CD4-positive, alpha-beta T cell treated with Interleukin-17A for 1 hour (primary cell): ENCODE measurements at places on chromosomes 2 and 18.

- DNase-seq: no peak
Observed at GRCh38 chr2:148251993-148252392, 231.1 kb downstream of the MBD5 start.

GRCh38 chr2:196187898-196188458, 16.6 kb upstream of the STK17B start:
- no peak for DNase-seq

DNA sequence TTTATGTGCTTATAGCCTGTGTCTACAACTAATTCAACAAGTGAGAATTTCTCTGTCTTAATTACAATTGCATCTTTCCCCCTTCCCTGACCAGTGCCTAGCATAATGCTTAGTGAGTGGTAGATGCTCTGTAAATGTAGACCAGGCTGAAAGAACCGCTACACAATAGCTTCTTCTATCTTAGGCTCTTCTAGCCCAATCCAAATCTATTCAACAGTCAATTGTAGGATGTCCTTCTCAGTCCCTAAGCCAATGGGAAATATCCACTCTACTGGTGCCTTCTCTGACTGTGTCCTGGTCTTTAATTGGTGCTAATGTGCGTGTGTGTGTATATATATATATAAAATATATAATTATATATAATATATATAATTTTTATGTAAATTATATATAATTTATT, 34.1 kb upstream of the GCC2 start:
- DNase-seq: no peak

GRCh38 chr2:206275312-206276055, 1.0 kb downstream of the ZDBF2 start:
- DNase-seq: peak; percentile 42

DNA sequence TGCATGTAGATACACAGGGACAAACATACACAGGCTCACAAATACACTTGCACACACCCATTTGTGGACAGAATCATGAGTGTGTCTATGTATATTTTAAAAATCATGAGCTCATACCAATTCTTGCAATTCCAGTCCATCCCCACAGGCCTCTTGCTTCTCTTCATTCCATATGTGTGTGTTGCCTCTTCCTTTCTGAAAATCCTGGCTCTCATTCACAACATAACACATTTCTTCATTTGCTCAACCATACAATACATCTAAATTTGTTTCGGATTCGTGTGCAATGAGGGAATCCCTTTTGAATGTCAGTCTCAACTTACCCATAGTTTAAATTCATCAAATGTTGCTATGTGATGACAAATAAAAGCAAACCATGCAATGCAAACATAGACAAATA, 51.4 kb downstream of the GNAL start:
- no peak for DNase-seq

DNA sequence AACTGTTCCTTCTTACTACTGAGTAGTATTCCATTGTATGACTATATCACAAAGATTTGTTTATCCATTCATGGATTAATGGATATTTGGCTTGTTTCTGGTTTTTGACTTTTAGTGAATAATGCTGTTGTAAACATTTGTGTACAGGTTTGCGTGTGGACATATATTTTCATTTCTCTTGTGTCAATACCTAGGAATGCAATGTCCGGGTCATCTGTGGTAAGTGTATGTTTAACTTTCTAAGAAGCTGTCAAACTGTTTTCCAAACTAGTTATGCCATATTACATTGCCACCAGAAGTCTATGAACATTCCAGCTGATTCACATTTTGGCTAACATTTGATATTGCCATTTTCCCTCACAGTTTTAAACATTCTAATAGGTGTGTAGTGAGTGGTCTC, 29.1 kb upstream of the SLC16A14 start:
- DNase-seq: no peak

DNA sequence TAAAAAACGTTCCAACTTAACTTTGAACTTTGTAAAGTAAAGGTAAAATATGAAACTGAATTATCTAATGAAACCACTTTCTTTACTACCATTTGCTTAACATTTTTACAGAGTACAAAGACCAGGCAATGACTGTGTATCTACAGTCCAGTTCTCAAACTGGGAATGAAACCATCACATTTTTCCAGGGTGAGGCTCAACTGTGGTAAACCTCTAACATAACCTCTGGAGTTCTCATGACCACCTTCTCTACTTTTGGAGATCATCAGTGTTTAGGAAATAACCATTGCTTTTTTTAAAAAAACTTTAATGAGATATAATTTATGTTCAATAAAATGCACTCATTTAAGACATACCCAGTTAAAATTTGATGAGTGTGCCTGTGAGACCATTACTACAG, 223.5 kb downstream of the RNF152 start:
- no peak for DNase-seq

DNA sequence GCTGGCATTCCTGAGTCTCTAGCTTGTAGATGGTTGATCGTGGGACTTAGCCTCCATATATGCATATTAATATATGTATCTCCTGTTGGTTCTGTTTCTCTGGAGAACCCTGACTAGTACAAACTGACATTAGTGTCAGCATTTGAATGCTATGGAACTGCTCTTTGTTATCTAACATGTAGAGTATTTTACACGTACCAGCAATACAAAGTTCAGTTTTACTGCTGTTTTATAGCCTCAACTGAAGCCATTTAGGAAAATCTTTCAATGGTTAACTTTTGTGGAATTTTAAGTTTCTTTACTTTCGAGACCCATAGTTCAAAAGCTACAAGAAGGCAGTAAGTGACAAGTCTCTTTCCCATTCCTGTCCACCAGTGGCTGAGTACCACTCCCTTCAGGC, 418.4 kb downstream of the NUP35 start:
- no peak for DNase-seq

GRCh38 chr2:119910566-119910965, 102.3 kb upstream of the EPB41L5 start:
- no peak for DNase-seq

DNA sequence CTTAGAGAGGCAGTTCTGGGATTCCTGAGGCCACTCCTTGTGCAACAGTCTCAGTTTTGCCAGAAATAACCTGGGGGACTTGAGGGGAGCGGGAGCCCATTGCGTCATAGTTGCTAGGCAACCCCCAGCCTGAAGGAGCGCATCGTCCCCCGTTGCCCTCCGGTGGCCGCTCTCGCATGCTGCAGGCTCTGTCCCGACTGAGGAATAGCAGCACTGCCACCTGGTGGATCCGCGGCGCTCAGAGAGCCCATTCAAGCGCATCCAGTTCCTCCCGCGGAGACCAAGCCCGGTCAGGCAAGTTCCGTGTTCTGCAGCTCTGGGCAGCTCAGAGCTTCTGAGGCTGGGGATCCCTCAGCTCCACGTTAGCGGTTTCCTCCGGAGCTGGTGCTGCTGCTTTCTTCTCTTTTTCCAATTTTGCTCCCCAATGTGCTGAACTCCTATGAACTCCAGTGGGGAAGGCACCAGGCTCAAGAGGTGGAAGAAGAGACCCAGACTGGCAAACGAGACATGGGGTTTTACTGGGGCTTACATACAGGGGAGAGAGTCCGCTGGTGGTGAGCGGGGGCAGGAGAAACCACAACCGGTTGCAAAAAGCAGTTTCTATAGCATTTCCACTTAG, 15.1 kb downstream of the SLC4A3 start:
- peak; percentile 88 for DNase-seq

- no peak for DNase-seq
Observed at GRCh38 chr18:37364237-37364636, 201.4 kb downstream of the CELF4 start.

GRCh38 chr2:240803191-240803590, 16.8 kb downstream of the KIF1A start:
- DNase-seq: no peak

GRCh38 chr18:58254873-58255511, 211.0 kb downstream of the NEDD4L start:
- DNase-seq: no peak

- no peak for DNase-seq
Observed at GRCh38 chr2:241974851-241975592, 105.5 kb downstream of the RTP5 start.

DNA sequence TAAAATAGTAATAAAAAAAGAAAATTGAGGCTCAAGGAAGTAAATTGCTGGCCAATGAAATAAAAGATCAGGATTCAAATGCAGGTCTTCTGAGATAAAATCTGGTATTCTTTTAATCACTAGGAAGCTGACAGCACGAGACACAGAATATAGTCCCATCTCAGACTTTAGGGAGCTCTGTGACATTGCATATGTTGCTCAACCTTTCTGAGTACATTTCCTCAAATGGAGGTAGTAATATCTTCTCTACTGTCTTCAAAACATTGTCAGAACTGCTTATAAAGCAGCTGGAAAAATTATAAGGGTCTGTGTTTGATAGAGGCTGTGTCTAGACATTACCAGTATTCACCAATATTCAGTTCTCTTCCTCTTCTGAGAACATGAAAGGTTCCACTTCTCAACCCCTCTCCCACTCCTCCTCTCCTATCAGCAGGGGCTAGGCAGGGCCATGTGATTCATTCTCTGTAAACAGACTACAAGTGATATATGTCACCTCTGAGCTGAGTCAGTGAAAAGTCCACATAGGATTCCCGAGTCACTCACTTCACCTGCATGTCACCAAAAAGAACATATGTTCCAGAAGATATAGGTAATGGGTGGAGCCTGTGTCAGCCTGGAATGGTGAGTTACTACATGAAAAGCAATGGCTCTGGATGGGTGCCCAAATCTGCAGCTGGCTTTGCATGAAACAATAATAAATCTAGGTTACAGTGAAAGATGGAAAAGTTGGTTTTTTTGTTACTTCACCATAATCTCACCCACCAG, 7.1 kb downstream of the KCNE4 start:
- no peak for DNase-seq

GRCh38 chr2:7539760-7540159, 622.5 kb downstream of the RNF144A start:
- DNase-seq: no peak

DNA sequence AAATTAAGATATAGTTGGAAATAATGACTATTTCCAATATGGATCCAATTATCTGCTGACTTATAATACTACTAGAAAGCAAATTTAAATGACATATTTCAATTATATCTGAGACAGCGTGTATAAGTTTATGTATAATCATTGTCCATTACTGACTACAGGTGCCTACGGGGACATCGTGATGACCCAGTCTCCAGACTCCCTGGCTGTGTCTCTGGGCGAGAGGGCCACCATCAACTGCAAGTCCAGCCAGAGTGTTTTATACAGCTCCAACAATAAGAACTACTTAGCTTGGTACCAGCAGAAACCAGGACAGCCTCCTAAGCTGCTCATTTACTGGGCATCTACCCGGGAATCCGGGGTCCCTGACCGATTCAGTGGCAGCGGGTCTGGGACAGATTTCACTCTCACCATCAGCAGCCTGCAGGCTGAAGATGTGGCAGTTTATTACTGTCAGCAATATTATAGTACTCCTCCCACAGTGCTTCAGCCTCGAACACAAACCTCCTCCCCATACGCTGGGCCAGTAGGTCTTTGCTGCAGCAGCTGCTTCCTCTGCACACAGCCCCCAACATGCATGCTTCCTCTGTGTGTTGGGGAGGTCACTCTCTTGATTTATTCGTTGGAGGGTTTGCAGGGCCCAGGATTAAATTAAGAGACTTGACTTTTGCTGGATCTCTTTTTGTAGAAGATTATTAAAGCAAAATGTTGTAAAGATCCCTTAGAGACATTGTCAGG, 194.4 kb downstream of the RPIA start:
- no peak for DNase-seq
